ENCODE measurements at places on chromosomes 3 and 15. TPM values are rescaled to one million over a fixed set of nuclear protein-coding genes. Genes with fewer than 3 reads are reported as not detected.

GRCh38 chr15:29678504-29679034 lies 143.7 kb downstream of the TJP1 start:
- DNase-seq, result no peak

DNA sequence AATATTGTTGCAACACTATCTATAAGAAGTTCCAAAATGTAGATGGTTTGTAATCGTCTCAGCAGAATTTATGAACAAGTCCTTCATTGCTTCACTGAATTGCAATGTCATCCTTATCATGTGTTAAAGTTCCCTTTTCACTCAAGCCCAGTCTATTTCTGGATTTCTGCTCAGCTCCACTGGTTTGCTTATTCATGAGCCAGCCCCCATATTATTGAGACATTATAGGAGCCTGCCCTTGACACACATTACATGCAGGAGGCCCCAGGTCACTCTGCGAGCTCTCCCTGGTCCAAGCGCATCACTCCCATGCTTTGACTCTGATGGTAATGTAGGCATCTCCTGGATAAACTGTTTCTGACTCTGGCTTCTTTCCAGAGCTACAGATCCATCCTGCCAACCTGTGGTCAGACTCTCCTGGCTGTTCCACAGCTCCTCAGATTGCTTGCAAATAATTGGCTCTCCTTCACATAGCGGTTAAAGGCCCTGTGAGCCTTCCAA lies 56.9 kb downstream of the ABTB1 start:
- DNase-seq, result no peak

GRCh38 chr3:139218046-139218445 lies 125.8 kb upstream of the MRPS22 start:
- DNase-seq, result no peak

GRCh38 chr3:64143409-64144130 lies 81.7 kb downstream of the PRICKLE2 start:
- no peak for DNase-seq

DNA sequence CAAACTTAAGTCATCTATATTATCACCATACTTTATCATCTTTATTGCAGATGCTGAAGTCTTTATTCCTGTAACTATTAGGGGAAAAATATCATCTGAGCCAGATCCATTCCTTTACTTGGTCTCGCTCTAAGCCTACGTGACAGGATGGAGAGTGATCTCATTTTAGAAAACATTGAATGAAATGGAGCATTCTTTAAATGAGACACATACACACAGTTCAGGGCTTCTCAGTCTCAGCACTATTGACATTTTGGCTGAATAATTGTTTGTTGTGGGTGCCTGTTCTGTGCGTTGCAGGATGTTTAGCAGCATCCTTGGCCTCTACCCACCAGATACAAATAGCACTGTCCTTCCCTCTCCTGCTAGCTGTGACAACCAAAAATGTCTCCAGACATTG lies 36.2 kb upstream of the PROK2 start:
- no peak for DNase-seq

GRCh38 chr3:37953226-37953625 lies 37.4 kb upstream of the VILL start:
- DNase-seq, result no peak

GRCh38 chr3:66404197-66404596 lies 96.6 kb downstream of the LRIG1 start:
- DNase-seq, result no peak

DNA sequence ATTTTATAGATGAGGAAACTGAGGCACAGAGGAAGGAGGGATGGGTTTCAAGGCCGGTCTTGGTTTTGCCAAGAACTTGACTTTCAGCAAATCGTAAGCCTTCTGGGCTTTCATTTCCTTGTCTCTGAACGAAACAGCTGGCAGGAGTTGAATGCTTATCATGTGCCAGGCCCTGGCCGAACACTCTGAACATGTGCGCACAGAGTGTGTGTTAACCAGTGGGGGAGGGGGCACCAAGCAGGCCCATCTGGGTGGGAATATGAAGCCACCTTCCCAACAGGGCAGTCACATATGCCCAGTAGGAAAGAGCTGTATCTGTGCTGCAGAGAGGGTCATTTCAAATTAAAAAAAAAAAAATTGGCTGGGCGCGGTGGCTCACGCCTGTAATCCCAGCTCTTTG lies 29.3 kb downstream of the ZNF710 start:
- DNase-seq, result no peak

DNA sequence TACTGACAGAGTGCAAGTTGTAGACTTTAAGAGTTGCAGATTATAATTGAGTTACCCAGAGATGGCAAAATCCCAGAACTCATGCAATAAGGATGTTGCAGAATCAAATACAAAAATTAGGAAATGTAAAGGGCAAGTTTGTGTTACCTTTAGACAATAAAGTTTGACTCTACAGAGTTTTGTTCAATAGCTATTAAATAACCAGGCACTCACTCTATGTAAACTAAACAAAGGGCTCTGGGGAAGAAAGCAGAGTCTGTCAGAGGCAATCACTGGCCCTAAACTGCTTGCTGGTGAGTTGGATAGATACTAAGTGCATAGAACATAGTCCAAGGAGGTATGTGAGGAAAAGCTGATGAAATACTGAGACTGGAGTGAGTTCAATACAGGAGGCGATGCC lies 40.0 kb upstream of the PLCL2 start:
- DNase-seq, result no peak

DNA sequence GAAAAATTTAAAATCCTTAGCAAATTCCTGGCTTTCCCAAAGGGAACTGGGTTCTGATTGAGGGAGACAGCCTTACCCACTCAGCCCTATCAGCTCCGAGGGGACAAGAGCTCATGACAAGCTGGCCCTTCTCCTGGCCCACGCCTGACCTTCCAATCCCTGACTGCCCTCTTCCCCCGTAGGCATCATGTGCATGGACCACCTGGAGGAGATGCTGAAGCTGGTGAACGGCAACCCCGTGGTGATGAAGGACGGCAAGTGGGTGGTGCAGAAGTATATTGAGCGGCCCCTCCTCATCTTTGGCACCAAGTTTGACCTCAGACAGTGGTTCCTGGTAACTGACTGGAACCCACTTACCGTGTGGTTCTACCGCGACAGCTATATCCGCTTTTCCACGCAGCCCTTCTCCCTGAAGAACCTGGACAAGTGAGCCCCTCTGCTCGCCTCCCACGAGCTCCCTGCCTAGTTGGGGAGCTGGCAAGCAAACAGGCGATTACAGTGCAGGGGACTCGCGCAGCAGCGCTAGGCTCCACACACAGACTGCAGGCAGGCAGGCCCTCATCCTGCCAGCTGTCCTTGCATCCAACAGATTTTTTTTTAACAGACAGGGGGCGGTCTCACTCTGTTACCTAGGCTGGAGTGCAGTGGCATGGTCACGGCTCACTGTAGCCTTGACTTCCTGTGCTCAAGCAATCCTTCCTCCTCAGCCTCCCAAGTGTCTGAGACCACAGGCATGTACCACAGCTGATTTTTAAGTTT lies 16.8 kb downstream of the RPUSD3 start:
- peak; percentile 56 for DNase-seq

DNA sequence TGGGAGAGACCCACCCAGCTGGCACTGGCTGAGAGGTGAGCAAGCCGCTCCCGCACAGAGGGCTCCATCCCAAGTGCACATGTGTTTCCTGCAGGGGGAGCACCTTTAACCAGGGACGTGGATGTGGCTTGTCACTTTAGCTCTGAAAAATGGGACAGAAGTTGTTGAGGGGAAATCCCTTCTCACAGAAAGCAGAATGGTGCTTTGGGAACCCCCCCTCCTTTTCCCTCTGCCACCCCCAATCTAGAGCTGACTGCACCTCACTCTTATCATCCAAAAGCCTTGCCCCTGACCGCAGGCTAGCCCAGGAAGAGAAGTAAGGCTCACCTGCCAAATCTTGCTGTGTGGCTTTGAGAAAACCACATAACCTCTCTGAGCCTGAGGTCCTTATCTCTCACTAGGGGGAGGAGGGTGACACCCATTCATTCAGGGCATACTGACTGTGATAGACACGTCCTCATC lies 77.9 kb downstream of the RPN1 start:
- peak; percentile 49 for DNase-seq

- no peak for DNase-seq
Measured at GRCh38 chr3:161413127-161413854, 42.0 kb upstream of the SPTSSB start.

- DNase-seq, result no peak
Measured at GRCh38 chr3:197561926-197562325, 6.2 kb upstream of the BDH1 start.

DNA sequence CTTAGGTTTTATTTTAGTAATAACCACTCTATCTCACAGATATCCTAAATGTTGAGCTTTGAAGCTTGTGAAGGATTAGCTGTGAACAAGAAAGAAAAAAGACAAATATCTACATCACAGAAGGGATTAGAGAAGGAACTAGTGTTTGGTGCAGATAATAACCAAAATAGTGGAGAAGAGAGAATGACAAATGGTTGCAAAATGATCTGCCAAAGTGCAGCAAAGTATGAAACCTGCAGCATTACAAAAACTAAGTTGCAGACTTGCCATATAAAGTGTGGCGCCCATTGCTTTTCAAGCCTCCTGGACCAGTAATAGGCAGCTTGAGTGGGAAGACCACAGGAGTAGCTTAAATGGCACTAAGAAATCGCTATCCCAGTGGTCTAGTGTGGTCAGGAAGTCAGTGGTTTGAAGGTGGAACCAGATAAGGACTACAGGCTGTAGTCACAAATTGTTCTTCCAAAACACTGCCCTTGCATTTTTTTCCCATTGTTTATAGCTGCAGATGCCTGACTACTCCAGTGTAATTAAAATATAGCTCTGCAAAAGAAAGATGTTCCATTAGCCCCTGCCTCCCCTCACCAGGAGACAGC lies 20.7 kb downstream of the TPM1 start:
- DNase-seq, result no peak

DNA sequence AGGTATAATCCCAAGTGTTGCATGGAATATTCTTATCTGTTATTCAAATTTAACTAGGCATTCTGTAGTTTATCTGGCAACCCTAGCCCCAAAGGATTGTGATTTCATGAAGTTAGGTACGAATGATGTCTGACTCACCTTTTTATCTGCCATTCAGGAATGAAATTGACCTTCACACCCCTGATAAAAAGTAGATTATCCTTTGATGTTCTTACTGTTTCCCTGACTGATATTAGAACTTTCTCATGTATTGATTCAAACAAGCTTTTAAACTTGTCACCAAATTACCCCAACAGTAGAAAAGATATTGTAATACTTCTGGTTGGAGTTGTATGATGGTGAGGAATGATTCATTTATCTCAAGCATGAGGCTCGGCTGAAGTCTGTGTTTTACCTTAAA lies 43.6 kb upstream of the CADPS start:
- DNase-seq, result no peak

DNA sequence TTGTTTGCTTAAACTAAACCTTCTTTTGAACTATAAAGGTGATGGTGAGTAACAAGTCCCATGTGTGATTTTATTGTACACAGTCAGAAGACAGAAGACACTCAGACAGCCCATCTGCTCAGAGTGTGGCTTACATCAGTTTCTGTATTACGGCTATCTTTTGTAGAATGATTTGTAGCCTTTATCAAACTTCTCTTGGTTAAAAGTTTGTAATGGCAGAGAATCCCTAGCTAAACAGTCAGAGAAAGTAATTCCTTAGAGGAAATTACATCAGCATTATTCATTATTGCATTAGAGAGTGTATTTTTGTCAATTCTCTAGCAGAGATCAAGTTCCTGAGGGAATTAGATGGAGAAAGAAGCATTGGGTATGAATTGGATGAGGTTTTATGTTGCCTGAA lies 500.8 kb downstream of the CNTN4 start:
- DNase-seq, result no peak

DNA sequence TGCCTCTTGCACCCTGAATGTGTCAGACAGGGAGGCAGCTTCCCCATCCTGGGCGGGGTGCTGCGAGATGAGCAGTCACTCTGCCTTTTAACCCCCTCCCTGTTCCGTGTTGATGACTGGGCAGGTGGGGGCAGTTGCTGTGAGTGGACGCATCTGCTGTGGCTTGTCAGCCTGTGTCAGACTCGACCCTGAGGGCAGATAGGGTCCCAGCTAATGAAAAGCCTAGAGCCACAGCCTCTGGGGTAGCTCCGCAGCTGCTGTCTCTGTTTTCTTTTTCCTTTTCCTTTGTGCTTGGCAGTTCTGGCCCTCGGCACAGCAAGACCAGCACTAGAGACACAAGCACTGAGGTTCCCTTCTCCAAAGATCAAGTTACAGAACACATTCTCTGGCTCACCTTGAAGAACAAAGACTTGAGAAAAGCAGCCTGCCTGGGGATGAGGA lies 43.0 kb upstream of the GLCE start:
- no peak for DNase-seq

DNA sequence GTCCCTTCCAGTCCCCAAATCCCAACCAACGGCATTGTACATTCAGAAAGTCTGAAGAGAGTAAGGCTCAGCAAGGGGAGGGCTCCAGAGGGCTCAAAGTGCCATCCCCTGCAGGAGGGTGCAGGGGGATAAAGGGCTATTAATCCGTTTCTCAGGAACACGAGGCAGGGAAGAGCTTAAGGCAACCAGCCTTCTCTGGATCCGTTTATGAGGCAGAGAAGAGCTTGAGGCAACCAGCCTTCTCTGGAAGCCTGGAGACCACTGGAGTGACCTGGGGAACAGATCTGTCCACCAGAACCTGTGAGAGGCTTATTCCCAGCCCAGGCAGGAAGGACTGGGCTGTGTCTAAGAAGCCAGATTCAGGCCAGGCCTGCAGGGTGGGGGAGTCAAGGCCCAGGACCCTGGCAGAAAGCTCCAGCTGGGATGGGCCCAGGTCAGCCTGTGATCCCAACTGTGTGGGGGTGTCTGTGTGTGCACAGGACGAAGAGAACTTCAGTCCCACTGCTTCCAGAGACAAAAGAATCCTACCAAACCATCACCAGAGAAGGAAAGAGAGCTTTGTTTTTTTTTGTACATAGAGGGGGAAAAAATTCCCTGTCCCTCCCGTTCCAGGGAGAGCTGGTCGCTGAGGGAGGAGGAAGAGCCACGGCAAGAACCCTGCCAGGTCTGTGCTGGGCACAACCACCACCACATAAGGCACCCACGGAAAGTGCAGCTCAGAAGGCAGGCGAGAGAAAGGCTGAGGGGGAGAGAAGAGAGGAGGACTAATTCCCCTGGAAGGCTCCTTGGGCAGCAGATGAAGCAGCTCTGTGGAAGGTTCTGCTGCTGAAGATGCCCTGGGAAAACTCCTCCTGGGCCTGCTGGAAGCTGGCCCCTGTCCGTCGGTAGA lies 1.6 kb upstream of the ULK3 start:
- DNase-seq, result peak; percentile 36

Gene RASGRP1
- 161 TPM for total RNA-seq

Gene IL16
- total RNA-seq, result 240 TPM

Gene GOLGA6L26
- total RNA-seq, result not detected

Gene LTF
- total RNA-seq, result not detected

Gene FHIT
- 4.8 TPM for total RNA-seq

Gene PAQR9
- total RNA-seq, result not detected

Gene CHRNA5
- total RNA-seq, result 2.1 TPM

Gene RSRC1
- 47.9 TPM for total RNA-seq
